NCI-H2107 (cell line): ENCODE measurements at places on chromosomes 11 and 22.

DNA sequence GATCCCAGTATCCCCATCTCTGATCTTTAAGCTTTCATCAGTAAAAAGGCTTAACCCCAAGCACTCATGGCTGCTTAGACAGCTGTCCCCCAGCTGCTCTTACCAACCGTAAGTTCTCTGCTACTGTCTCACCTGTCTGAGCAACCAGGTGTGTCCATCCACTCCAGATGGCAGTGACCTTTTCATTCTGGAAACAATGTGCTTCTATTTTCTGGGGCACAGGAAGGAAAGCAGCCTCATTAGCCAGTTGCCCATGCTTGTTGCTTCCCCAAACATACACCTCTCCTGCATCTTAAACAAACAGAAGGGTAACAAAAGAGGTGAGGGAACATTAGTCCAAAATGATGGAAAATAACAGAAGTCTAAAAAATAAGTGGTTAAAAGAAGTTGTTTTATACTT lies 24.4 kb downstream of the SERGEF start:
- no peak for DNase-seq

- no peak for DNase-seq
Measured at GRCh38 chr11:47010179-47010578, 73.6 kb downstream of the CSTPP1 start.

DNA sequence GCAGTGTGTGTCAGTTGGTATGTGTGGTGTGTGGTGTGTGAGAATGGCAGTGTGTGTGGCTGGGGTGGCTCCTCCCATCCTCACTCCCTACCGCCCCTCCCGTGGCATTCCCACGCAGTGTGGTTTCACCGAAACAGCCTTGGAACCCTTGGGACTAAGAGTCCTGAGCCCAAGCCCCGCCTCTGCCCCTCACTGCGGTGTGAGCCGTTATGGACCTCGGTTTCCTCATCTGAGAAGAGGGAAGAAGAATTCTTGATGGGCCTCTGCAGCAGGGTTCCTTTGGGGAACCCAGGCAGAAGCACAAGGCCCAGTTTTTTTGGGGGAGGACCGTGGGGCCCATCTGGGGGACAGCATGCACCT lies 7.2 kb downstream of the UPK3A start:
- DNase-seq = no peak

DNA sequence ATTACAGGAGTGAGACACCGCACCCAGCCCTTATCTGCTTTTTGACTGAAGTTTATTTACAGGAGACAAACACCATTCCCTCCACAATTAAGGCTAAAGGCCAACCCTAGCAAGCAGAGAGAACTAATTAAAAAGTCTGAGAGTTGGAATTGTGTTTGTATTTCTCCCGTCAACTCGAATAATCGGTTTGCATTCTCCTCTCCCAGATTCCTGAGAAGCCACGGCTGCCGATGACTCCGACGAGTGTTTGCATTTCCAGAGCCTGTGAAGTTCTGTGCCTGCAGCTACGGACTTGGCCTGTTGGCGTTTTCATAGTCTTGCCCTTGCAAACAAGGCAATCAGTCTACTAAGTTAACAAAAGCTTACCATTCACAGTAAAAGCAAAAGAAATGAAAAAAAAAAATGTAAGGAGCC lies 73.2 kb upstream of the NUP50 start:
- DNase-seq = no peak

DNA sequence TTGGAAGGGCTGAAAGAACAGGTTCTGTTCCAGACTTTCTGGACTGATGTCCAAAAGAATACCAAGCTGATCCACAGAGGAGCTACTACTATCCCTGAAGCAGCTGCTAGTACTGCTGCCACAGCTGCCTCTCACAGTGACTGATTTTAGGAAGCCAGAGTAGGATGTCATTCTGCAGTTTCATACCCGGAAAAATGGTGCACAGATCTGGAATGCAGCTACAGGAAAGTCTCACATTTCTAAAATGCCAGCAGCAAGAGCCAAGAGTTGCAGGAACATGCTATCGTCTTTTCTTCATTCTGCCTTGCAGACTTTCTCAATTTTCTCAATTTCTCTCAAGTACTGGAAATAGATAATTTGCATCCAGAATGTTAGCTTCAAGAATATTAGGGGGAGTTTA lies 19.4 kb upstream of the CCDC179 start:
- no peak for DNase-seq

DNA sequence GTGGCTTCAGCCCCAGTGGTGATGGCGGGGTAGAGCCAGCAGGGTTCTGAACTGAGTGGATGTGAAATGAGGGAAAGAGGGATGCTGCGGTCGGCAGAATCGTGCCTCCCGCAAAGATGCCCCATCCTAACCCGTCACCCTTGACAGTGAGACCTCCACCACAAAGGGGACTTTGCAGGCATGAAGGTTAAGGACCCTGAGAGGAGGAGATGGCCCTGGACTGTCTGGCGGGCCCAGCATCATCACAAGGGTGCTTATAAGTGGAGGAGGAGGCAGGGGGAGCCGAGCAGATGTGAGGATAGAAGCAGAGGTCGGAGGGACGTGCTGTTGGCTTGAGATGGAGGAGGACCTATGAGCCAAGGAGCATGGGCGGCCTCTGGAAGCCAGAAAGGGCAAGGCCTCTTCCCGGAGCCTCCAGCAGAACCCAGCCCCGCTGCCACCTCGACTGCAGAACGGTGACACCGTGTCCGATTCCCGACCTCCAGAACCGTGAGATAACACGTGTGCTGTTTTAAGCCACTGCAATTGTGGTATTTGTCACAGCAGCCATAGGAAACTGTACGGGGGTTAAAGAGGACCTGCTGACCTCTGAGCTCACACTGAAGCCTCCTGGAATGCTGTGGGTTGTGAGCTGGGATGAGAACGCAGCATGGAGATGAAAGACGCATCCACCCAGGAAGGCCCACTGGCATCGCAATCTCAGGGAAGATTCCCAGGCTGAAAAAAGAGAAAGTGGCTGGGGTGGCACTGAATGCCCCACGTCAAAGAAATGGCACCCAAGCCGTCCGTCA lies 10.9 kb downstream of the LINC01488 start:
- DNase-seq = no peak

- DNase-seq = no peak
Measured at GRCh38 chr11:2778630-2779498, 79.1 kb upstream of the KCNQ1OT1 start.

- no peak for DNase-seq
Measured at GRCh38 chr11:35148163-35148837, 9.3 kb downstream of the CD44 start.

- no peak for DNase-seq
Measured at GRCh38 chr22:19819911-19820879, 34.5 kb downstream of the GNB1L start.
